ENCODE measurements at places on chromosomes 16 and 17.
A peak's percentile ranks its signal among the peaks of the same experiment; 100 is the strongest.

GRCh38 chr17:48022901-48023300, 14.7 kb downstream of the COPZ2 start:
- no peak for DNase-seq

DNA sequence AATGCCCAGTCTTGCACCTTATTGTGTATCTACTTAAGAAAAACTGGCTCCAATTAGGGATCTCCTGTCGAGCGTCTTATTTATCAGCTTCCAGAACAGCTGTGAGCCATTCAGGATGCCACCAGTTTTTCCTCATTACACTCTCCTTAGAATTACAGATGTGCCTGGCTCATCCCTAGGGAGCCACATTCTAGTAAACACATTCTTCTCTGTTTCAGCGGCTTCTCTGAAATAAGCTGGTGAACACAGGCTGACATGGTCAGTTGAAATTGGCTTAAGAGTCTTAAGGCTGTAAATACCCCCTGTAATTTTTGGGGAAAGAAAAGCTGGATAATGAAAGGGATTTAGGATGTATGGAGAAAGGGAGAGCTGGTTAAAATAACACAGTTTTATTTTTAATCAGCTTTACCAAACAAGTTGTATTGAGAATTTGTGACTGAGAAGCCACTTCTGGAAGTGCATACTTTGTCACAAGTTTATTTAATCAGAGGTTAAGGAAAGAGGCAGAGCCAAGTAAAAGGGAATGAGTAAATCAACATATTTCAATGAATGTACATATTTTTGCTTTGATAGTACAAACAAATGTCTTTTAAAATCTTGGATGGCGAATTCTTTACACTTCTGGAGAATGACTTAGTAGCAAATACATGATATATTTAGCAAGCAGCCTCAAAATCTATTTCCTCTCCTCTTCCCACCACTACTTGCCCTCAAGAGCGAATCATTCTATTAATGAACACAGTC, 562.0 kb upstream of the GOT2 start:
- no peak for DNase-seq

DNA sequence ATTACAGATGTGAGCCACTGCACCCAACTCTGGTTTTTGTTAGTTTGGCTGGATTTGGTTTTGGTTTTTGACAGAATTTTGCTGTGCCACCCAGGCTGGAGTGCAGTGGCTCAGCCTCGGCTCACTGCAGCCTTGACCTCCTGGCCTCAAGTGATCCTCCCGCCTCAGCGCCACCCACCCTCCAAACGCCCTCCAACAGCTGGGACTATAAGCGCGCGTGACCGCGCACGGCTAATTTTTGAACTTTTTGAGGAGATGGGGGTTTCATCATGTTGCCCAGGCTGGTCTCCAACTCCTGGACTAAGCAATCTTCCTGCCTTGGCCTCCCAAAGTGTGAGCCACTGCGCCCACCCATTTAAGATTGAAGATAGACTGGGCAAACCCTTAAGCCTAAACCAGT, 84.4 kb upstream of the RPRML start:
- DNase-seq: no peak

- peak; percentile 42 for DNase-seq
These were observed at the start of gene PIGQ for GRCh38 chr16:569445-570254. Gene PIGQ (plus strand): TSS chr16:569968. CDS start chr16:574075, 4,107 bp downstream.

DNA sequence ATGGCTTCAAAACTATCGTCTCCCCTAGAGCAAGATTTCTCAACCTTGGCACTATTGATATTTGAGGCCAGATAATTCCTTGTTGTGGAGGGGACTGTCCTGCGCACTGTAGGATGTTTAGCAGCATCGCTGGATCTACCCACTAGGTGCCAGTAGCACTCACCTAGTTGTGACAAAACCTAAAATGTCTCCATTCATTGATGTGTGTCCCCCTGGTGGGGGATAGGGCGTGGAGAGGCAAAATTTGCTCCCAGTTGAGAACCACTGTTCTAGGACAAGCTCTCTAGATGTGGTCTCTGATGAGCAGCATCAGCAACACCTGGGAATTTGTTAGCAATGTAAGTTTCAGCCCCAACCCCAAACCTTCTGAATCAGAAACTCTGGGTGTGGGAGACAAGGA, 259.0 kb downstream of the XYLT1 start:
- no peak for DNase-seq

- no peak for DNase-seq
These were observed 16.8 kb downstream of the AXIN2 start for GRCh38 chr17:65544672-65545071.

- DNase-seq: no peak
These were observed 868 bp downstream of the KCNJ12 start for GRCh38 chr17:21376759-21377690.

- no peak for DNase-seq
These were observed 148.2 kb downstream of the IRX5 start for GRCh38 chr16:55078699-55079410.

- DNase-seq: no peak
These were observed 242.0 kb upstream of the RBFOX1 start for GRCh38 chr16:7090628-7091115.

DNA sequence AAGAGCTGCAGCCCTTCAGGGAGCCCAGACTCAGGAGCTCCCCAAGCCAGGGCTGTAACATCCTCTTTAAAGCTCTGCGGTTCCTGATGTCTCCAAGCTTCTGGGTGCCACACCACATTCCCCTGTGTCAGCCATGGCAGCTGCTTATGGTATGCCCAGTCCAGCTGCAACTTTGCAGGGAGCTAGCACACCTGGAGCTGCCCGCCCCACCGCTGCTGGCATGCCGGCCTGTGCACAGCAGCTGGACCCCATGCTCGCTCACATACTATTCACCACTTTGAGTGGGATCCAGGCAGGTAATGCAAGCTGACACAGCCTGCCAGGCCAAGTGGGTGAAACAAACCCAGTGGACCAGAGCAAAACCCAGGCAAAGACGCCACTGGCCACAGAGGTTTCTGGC, 305.6 kb upstream of the AXIN2 start:
- DNase-seq: no peak

GRCh38 chr16:71610936-71611871, 14.8 kb upstream of the MARVELD3 start:
- DNase-seq: peak; percentile 54

All from stimulated activated CD8-positive, alpha-beta memory T cell treated with anti-CD3 and anti-CD28 coated beads, Interleukin-2, amount 100 ng/mL, for 1 hour (primary cell).